Stimulated activated naive CD4-positive, alpha-beta T cell (primary cell): ENCODE measurements at places on chromosomes 11 and 22.

DNA sequence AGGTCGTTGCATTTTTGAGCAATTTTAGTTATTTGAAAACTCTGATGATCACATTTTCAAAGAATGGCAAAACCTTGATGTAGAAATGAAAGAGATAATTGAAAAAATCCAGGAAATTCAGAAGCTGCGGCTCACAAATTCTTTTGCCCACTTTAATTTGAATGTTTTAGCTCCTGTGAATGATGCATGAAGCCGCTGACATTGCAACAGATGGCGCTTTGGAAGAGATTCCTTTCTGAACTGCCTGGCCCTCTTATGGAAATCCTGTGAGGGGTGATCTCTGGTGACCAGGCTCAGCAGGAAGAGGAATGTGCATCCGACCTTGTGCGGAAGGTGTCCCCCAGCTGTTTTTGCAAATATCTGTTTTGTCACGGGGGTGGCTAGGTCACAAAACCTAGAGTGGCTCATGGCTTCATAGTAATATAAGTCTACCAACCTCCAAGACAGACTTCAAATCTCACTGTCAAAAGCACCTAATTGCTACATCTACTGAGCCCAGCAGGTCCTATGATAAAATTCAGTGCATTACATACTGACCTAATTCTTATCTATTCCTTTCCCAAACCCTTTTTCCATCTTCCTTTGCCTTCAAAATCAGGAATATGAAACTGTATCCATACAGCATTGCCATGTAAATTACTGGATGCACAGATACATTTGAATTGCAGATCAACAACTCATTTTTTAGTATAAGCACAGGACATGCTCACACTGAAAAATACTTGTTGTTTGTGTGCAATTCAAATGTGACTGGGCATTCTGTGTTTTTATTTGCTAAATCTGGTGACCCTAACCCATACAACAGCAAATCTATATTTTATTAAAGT, 412.7 kb downstream of the ETS1 start:
- no peak for DNase-seq

DNA sequence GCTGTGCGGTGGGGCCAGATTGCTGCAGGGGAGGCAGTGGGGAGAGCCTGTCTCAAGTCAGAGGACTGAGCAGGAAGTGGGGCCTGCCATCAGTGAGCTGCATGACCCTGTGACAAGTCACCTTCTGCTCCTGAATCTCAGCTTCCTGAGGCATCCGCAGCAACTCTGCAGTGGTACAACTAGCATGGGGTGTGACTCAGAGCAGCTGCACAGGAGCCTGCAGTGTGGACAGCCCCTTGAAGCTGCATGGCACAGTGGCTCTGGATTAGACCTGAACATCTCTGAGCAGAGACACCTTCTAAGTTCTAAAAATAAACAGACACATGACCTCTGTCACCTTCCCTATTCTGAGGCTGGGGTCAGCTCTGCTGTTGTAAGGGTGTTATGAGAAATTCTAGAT, 18.0 kb downstream of the FAM227A start:
- no peak for DNase-seq

GRCh38 chr11:63760487-63761079, 8.0 kb downstream of the ZFTA start:
- DNase-seq: no peak

- no peak for DNase-seq
Measured at GRCh38 chr11:93653571-93653970, 7.9 kb upstream of the CEP295 start.

GRCh38 chr11:69468911-69469885, 12.3 kb upstream of the LINC01488 start:
- DNase-seq: no peak

- DNase-seq: no peak
Measured at GRCh38 chr22:36398601-36399471, 11.1 kb upstream of the MYH9 start.

DNA sequence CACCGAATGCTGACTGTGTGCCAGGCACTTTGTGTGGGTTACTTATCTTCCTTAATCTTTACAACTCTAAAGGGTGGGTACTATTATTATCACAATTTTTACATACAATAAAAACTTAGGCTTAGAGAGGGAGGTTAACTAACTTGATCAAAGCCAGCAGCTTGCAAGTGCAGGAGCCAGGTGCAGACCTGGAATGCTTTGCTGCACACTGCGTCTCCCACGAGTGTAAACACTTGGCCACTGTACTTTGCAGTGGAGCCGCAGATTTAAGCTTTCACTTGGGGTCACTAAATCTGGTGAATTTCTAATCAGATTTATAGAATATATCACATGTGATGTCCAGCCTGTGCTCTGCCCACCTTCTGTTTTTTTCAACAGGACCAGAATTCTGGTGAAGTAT, 36.7 kb downstream of the AMOTL1 start:
- no peak for DNase-seq

- DNase-seq: no peak
Measured at GRCh38 chr22:22812031-22812905, 75.3 kb upstream of the IGLL5 start.

DNA sequence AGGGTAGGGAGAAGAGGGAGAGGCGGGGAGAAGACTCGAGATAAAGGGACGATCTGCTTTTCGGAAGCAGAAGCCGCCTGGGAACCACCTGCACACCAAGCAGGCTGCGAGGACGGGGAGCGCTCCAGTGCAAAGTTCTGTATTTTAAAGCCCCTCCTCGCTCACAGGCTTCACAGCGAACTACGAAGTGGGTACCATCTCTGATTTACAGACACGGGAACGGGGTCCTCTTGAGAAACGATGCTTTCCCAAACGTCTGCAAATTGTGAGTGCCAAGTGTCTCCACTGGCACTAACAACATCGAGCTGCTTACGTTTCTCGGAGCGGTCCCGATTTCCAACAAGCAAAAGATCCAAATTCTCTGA, 700 bp upstream of the STX3 start:
- peak; percentile 31 for DNase-seq

DNA sequence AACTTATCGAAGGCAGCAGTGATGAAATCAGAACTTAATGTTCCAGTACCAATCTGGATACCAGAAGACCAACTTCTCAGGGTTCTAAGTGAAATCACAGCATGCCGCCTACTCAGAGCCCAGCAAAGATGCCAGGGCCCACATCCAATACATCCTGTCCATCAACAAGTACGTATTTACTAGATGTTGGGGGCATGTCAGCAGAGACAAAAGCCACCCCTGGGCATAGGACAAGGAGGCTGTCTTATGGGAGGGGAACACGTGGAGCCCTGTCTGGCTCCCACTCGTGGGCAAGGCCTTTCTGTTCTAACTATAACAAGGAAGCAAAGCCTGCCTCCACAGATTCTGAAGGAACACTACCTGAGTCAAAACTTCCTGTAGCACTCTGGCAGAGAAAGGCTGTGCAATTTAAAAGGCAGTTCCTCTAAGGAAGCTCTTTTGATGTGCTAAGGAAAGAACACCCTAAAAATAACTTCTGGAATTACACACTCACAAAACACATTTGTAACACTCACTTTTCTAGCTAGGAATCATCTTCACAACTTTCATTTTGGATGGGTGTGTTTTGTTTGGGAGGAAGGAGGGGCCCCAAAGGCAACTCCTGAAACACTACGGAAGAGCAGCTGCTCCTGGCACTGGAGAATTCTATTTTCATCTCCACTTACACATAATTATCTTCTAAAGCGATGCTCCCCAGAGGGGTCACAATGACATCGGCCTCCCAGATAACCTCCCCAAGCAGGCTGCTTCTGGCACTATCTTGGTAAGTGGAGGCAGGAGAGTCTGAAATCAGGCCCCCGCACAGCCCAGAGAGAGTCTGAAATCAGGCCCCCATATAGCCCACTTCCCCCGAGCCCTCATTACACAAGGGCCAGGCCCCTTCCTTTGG, 14.2 kb downstream of the SMCO4 start:
- DNase-seq: no peak
